ENCODE measurements at places on chromosomes 5 and 9.

DNA sequence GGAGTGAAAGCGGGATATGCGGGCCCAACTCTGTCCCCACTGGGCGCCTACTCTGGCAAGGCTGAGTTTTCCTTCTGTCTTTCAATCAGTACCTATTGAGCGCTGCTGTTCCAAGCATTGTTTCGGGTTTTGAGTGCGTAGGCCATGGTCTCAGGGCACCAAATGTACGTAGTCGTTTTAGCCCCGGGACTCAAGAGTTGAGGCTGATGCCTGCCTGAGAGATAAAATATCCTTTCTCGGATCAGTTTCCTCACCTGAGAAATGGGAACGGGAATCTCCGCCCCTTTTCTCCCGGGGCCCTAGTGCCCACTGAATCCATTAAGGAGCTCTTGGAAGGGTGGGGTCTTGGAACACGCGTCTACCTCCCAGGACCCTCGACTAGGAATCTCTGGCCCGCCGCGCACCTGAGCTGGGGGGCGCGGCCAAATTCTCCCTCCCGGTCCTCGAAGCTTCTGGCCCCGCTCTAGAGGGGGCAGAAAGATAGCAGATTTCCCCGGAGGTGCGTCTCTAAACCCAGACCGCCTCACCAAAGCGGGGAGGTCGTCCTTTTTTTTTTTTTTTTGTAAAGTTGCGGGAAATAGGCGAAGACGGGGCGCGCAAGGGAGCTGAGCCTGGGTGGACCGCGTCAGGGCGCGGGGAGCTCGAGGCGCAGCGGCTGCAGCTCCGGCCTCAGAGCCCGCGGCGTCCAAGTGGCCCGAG is 494 bp upstream of the CXXC5 start:
- no peak for DNase-seq

- no peak for DNase-seq
These were observed 128.9 kb upstream of the SPEF2 start for GRCh38 chr5:35488791-35489190.

DNA sequence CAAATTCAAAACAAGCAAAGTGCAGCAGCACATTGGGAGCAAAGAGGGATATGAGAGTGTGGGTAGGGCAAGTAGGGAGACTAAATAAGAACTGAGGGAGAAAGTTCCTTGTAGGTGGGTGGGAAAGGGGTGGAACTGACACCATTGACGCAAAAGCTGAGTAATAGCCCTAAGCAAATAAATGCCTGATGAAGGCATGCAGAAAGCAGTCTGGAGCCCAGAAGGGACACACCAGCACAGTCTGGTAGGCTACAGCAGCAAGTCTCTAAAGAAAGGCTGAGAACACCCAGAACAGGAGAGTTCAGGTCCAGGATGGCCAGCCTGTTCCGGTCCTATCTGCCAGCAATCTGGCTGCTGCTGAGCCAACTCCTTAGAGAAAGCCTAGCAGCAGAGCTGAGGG is at the start of gene INSL4:
INSL4 (plus strand) TSS at position 208 of the 400 bp plus-strand sequence; CDS start at position 313, 105 bp downstream.
- no peak for DNase-seq

DNA sequence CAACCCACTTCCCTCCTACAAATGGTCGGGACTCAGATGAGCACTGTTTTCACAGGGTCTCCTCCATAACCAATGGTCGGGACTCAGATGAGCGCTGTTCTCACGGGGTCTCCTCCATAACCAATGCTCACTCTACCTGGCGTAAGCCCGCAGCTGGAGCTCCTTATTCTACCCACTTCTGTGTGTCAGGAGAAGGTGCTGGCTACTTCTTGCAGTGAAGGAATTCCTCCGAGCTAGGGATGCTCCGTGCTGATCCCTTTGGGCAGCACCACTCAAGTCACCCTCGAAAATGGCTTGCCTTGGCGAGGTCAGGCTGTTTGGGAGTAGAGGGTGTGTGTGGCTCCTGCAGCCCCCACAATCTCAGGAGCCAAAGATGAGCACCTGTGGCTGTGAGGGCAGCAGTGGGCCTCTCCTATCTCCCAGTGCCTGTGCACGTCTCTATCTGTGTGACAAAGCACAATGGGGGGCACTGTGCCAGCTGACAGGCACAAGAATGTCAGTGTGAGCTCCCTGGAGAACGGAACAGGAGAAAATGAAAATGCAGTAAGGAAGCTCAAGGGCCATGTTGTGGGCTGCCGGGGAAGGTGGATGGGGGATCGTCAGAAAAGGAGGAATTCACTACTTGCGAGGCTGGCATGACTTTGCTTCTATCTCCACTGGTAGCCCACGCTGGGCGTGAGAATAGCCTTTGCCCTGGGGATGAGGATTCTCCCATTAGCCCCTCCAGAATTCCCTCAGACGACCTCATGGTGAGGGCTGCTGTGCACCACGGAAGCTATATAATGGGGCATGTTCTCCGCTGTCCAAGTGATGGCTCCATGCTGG is 3.9 kb upstream of the BTNL9 start:
- DNase-seq = no peak

DNA sequence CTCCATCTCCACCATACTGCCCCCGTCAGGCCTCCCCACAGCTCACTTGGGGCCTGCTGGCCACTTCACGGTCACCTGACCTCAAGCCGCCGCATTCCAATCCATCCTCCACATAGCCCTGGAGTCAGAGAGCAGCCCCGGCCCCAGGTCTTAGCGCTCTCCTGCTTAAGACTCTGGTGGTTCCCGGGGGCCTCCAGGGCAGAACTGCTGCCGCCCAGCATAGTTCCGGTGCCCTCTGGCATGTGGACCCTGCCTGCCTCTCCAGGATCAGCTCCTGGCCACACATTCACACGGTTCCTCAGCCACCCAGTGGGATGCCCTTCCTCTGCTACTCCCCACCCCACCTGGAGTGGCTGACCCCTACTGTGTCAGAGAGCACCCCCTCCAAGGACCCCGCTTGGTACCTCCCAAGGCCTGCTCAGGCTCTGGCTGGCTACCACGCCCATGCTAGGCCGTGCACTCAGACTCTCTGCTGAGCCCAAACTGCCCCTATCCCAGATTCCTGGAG is 8.7 kb downstream of the PHYKPL start:
- no peak for DNase-seq

DNA sequence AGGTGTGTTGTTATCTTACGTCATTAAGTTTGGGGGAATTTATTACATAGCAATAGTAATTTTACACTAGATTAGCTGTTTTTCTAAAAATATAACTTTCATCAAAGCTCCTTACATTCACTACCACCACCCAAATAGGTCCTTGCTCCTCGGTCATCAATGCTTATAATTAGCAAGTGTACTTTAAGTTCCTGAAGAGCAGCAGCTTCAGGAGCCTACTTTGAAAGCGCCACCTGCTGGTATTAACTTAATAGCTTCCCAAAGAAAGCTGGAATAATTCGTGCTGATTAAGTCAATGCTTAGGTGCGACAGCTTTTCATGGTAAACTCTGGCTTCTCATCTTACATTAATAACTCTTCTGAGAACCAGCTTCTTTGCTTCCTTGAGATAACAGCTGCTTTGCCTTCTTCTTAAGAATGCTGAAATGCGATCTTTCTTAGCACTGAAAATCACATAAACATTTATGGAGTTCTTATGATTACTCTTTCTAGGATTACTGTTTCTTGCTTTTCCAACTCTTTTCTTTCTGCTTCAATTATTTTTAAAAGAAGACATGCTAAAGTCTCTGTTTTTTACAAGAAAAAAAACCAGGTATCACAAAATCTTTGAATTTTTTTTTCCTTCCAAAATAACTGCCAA is 10.0 kb upstream of the C5 start:
- peak; percentile 82 for DNase-seq

DNA sequence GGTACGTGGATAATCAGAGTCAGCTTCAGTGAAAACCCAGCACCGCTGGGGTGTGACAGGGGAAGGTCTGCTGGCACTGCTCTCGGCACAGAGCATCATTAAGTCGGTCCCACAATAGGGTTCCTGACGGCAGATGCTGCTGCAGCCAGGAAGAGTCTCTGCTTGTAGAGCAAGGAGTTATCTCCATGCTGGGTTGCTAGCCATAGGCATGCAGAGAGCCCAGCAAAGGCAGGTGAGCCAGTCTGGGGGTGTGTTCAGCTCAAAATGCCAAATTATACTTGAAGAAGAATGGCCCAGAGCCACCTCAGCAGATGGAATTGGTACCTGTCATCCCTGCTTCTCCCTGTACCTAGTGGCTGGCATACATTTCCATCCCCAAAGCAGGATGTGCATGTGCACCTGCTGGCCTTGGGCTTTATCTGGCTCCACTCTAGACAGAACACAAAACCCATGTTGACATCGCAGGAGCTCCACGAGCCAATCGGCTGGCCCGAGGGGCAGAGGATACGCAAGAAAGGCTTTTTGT is 100.8 kb downstream of the WDR41 start:
- DNase-seq = no peak

- DNase-seq = no peak
These were observed 8.9 kb upstream of the RAB14 start for GRCh38 chr9:121210536-121210935.

DNA sequence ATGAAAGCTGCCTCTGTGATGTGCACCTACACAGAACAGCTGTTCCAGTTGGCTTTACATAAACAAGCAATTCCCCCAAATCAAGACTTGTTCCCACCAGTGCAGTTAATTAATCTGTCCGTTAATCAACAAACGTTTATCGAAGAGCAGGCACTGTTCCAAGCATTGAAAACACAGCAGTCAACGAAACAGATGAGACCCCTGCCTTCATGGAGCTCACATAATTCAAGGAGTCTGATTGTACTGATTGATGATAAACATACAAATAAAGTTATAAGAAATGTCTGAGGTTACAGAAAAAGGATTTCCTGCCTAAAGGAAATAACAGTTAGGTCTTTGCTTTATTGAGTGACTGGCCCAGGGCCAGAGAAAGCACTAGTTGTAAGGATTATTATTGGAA is 26.2 kb upstream of the PCSK5 start:
- DNase-seq = no peak

DNA sequence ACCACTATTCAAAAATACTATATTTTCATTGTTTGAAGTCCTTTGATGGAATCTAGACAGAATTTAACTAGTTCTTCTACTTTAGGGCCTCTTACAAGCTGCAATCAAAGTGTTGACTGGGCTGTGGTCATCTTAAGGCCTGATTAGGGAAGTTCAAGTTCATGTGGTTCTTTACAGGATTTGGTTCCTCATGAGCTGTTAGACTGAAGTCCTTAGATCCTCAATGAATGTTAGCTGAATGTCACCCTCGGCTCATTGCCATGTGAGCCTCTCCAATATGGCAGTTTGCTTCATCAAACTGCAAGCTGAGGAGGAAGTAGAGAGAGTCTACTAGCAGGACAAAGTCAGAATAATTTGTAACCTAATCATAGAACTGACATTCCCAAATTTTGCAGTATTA is 135.1 kb downstream of the CSNK1G3 start:
- no peak for DNase-seq

- no peak for DNase-seq
These were observed 5.0 kb upstream of the SLC34A1 start for GRCh38 chr5:177378884-177379883.

DNA sequence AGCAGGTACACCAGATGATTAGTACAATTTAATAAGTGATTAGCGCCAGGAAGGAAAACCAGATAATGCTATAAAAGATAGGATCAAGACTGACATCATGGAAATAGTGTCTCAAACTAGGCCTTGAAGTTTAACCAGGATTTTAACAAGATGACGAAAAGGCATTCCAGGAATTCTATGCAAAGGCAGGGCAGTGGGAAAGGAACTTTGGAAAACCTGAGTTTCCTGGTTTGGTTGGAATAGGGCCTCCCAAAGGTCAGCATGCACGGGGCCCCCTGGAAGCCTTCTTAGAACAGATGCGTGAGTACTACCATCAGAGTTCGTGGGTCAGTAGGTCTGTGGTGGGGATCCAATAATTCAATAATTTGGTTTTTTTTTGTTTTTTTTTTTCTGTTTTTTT is 935.2 kb upstream of the DMAC1 start:
- DNase-seq = no peak

- DNase-seq = no peak
These were observed 148.0 kb downstream of the TARS1 start for GRCh38 chr5:33588654-33589372.

DNA sequence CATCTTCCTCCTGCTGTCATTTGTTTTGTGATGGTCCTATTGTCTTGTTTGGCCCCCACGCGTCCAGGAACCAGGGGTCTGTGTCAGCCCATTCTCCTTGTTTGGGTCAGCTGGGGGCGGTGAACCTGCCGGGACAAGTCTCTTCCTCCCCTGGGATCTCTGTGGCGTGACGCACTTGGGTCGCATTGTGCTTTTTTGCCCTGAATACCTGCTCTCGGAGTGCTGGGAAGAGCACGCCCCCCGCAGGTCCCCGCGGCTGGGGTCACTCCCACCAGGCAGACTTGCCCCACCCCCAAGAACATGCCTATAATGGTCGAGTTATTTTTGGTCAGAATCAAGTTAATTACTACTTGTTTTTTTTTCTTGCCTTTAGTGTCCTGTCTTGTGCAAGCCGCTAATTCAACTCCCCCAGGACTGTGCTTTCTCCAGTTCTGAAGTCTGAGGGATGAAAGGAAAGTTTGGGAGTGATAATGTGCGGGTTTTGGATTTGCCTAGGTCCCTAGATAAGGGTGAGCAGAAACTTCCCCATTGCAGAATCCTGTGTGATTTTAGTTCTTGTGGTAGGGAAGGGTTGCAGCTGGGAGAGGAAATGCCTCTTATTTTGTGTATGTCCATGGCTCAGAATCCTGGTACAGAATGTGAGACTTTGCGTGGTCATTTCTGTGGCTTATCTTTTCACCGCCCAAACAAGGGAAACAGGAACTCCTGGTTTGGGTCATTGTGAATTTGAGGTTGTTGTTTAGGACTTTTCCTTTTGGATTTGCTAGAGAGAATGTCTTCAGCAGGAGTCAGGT is 789 bp downstream of the ACER2 start:
- DNase-seq = peak; percentile 37

- no peak for DNase-seq
These were observed 211.8 kb upstream of the SH3GL2 start for GRCh38 chr9:17367035-17367434.

GRCh38 chr5:93995126-93995621 is 253.8 kb upstream of the POU5F2 start:
- DNase-seq = no peak

- DNase-seq = no peak
These were observed 2177.9 kb upstream of the C9orf72 start for GRCh38 chr9:29751226-29751625.

- DNase-seq = no peak
These were observed 1.7 kb upstream of the ACO1 start for GRCh38 chr9:32382565-32383320.

DNA sequence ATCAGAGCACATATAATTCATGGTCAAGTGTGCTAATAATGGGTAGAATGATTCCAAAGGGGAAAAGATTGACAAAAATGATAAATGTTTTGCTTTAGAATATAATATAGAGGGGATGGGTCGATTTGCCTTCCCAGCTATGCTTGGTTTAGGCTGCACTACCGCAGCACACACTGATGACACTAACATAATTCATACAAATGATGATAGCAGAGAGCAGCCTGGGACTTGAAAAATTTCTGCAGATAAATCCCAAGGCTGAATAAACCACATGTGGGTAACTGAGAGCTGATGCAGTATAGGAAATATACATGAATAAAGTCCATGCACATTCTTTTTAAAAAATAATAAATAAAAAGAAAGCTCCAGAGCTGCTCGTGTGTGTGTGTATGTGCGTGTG is 54.5 kb downstream of the EFNA5 start:
- DNase-seq = no peak

GRCh38 chr9:97633859-97634490 is 354 bp downstream of the NCBP1 start:
- DNase-seq = no peak
